ENCODE measurements at places on chromosomes 13 and 19.

DNA sequence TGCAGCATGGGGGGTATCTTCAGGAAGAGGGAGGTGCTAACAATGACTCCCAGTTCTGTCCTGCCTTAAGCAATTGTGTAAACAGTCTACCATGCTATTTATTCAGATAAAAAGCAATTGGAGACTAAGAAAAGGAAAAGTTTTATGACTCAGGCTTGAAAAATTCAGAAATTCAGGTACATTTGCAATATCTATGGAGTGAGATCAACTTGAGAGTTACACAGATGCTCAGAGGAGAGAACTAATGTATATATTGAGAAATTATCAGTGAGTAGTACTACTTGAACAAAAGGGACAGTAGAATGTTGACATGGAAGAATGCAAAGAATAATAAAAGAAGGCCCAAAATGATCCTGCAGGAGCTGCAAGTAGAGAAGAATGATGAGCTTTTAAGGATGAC is 277.6 kb upstream of the DACH1 start:
- DNase-seq = no peak

DNA sequence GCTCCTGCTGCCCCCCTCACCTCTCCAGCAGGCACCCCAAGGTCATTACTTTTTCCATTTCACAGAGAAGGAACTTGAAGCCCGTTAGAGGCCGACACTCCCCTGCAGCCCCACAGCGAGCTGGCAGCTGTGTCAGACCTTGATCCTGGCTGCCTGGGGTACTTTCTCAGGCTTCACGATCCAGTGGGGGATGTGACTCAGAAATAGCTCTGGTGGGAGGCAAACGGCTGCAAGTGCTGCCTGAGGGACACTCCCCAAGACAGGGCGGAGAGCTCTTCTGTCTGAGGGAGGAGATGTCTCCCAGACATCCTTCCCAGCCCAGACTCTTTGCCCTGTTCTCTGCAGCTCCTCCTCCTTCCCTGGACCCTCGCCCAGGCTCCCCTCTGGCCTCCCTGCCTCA is 4.8 kb downstream of the TSKS start:
- DNase-seq = no peak

DNA sequence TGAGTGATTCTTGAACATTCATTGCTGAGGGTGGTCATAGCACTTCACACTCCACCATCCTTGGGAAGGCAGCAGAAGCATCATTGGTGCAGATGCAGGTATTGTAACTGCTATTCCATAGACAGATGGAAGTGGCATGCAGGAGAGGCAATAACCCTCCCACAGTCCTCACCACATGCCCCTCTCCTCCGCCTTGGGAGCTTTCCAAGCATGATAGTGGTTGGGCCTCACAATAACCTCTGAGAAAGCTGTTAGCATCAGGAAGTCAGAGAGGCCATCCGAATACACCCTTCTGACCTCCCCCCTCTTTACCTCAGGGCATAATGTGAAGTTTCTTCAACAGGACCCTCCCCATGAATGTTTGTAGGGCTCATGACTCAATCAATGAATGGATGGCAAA is 177.9 kb downstream of the KATNAL1 start:
- DNase-seq = no peak

DNA sequence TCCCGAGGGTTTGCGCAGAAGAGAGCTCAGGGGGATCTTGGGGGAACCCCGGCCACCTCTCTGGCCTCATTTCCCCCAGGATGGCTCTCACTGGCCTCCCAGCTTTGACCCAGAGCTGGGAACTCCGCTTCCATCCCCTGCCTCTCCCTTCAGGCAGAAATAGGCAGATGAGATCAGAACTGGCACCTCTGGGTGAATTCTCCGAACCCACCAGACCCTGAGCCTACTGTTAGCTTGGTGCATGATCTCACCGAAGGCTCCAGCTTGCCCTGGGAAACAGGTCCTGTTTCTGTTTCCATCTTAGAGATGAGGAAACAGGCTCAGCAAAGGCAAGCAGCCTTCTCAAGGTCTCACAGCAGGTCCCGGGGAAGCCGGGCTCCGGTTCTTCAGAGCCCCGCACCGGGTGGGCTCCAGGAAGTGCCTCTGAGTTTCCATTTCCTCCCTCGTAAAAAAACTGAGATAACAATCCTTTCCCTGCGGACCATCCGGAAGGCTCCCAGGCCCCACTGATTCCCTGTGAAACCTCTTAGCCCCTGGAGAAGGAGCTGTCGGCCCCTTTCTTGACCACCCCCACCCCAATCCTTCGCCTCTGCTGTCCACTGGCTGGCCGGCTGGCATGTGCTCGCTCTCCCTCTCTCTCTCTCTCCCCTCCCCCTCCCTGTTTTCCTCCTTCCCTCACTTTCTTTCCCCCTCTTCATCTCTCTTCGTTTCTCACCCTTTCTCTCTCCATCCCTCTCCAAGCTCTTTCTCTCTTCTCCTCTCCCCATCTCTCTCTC is 2.1 kb downstream of the NECTIN2 start:
- DNase-seq = no peak

- no peak for DNase-seq
Measured at GRCh38 chr19:28607066-28607583, 605.8 kb downstream of the UQCRFS1 start.

GRCh38 chr19:38204728-38205127 is 19.3 kb downstream of the DPF1 start:
- no peak for DNase-seq
